Daoy (cell line): ENCODE measurements at places on chromosomes 13 and 19.

GRCh38 chr19:57566396-57567265, 7.0 kb upstream of the ZNF550 start:
- no peak for DNase-seq

DNA sequence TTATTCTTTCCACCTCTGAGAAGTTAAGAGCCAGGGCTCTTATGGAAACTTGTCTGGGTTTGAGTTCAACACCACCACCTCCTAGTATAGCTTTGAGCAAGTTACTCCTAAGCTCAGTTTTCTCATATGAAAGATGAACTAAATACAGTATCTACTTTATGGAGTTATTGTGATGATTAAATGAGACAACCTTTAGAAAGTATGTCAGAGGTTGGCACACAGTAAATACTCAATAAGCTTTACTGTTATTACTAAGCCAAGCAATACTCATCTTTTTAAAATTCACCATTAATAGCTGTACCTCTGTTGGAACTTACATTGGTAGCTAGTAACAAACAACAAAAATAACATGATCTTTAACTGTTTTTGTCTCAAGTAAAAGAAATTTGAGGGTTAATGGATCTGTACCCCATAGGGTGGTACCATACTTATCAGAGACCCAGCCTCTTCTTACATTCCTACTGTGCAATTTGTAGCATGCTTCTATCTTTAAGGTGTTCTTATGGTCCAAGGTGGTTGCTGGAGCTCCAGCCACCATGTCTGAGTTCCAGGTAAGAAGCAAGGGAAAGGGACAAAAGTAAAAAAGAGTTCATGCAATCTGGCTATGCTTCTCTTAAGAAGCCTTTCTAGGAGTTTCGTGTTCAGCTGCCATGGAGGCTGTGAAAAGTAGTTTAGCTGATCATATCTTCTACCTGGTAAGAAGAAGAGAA, 24.1 kb upstream of the NDFIP2 start:
- no peak for DNase-seq

DNA sequence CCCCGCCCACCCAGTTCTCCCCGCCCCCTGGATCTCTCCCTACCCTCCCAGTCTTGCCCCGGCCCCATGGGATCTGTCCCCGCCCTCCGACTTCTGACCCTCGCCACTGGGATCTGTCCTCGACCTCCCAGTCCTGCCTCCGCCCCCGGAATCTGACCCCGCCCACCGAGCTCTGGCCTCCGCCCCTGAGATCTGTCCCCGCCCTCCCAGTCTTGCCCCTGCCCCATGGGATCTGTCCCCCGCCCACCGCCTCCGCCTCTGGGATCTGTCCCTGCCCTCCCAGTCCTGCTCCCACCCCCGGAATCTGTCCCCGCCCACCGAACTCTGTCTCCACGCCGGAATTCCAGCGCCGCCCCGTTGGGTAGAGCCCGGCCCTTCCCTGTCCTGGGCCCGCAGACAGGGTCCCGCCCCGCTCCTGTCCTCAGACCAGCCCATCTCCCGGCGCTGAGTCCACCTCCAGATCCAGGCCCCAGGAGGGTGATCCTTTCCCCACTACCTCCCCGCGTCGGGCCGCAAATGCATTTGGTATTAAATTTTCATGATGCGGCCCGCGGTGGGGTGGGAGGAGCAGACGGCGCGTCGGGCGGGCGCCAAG, 1.5 kb upstream of the SLC17A7 start:
- DNase-seq = peak; percentile 93

- no peak for DNase-seq
Measured at GRCh38 chr13:98930151-98930591, 47.7 kb downstream of the DOCK9 start.

DNA sequence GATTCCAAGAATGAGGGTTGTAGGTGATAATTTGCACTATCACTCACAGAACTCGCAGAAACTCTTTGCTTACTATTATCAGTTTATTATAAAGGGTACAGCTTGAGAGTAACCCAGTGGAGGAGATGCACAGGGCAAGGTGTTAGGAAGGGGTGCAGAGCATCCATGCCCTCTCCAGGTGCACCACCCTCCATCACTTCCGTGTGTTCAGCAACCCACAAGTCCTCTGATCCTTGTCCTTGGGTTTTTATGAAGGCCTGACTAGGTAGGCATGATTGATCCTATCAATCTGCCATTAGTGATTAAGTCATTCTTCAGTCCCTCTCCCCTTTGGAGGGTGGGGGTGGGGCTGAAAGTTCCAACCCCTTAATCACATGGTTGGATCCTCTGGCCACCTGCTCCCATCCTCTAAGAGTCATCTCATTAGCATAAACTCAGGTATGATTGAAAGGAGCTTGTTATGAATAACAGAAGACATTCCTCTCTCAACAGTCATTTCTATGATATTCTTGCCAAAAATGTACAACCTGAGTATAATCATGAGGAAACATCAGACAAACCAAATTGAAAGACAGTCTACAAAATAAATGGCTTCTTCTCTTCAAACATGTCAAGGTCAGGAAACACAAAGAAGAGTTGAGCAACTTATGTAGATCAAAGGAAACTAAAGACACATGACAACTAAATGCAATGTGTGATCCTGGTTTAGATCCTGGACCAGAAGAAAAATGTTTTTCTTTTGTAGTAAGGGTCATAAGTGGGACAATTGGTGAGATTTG, 225.4 kb downstream of the PCCA start:
- DNase-seq = no peak

- DNase-seq = no peak
Measured at GRCh38 chr19:29668746-29669609, 3.7 kb downstream of the PLEKHF1 start.

GRCh38 chr19:6056801-6057650, 53.3 kb downstream of the RFX2 start:
- peak; percentile 93 for DNase-seq

DNA sequence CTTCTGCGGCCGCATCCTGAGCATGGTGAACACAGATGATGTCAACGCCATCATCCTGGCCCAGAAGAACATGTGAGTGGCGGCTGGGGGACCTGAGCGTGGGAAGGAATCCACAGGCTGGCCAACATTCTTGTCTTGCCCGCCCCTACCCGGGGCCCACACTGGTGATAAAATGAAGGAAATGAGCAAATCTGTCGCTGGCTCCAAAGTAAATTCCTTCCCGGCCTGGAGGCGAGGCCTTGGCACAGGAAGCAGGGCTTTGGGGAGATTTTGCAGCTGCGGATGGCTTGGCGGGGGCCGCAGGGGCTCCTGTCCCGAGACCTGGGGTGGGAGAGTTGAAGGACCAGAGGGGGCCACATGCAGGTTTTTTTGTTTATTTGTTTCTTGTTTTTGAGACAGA, 4.4 kb downstream of the KXD1 start:
- DNase-seq = no peak

GRCh38 chr19:12757544-12758274, 6.1 kb downstream of the BEST2 start:
- DNase-seq = peak; percentile 72

DNA sequence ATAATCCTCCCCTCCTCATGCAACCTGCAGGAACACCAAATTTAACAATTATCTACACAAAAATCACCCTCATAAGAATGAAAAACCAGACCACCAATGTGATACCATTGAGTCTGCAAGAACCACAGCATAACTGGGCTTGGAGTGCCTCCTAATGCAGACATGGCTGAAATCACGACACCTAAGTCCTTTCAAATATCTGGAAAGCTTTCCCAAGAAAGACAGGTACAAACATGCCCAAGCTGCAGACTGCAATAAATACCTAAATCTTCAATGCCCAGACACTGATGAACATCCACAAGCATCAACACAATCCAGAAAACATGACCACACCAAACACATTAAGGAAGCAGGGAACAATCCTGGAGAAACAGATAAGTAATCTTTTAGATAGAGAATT, 417.1 kb downstream of the LMO7 start:
- no peak for DNase-seq

GRCh38 chr19:14479975-14480699, 5.0 kb upstream of the PTGER1 start:
- DNase-seq = peak; percentile 77

- no peak for DNase-seq
Measured at GRCh38 chr19:34959021-34959420, 5.0 kb downstream of the ZNF792 start.

DNA sequence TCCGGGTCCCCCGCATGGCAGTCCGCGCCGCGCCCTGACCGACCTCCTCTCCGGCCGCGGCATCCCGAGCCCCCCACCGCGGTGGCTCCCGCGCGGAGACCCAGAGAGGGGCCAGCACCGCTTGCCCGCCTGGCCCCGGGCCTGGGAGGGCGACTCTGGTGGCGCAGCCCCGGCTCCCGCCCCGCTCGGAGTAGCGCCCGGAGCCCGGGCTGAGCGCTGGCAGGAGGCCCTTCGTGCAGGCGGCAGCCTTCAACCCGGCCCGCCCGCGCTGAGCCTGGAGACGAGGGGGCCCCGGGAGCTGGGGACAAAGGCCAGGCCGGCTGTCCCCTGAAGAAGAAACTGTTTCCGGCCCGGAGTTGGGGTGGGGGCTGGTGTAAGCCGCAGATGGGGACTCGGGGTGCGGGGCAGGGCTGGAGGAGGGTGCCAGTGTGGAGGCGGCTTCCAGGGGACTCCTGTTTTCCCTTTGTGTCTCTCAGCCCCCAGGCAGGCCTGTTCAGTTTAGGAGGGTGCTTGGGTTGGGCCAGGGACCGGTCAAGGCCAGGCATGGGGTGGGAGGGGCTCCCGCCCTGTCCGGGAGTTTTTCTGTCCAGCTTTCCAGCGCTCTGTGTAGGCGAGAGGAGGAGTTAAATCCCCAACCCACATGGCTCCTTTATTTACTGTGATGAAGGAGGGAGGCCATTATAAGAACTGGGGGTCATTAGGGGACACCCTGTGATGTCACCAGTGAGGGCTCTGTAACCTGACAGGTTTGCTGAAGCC, 935 bp downstream of the LRP3 start:
- DNase-seq = no peak

GRCh38 chr19:13506471-13506820, at the start of gene CACNA1A:
CACNA1A (minus strand) TSS chr19:13506479; CDS start chr19:13506224, 255 bp downstream.
- peak; percentile 67 for DNase-seq

- peak; percentile 92 for DNase-seq
Measured at GRCh38 chr19:46288896-46289588, 7.8 kb upstream of the HIF3A start.
